ENCODE measurements at places on chromosomes 1 and 21.

DNA sequence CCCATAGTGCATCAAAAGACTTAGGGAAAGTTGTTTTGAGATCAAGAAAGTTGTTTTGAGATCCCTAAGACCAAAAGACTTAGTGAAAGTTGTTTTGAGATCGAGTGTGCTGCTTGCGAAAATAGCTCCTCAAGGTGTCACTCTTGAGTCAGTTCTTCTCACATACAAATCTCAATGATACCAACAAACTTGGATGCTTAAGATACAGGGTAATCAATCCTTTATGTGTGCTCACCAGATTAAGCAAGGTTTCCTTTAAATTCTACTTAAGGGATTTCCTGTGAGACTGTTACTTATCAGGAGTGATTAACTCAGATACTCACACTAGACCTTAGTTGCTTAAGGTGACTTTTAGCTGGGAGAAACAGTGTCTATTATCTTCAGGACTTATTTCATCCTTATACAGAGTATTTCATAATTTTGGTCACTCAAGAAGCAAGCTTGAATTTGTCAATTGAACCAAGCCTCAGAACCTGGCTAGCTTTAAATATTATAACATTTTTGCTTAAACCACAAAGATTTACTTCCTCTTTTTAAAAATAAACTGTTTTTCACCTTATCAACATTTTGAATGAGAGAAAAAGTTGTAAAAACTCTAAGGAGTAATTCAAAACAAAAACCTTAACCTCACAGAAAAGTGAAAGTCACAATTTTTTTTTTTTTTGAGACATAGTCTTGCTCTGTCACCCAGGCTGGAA, 8.0 kb upstream of the RLF start:
- no peak for DNase-seq

GRCh38 chr21:45079351-45079750, 5.0 kb downstream of the ADARB1 start:
- DNase-seq, result no peak

GRCh38 chr1:13679651-13680050, 20.3 kb upstream of the PRDM2 start:
- no peak for DNase-seq

GRCh38 chr1:201771466-201771865, 57.5 kb upstream of the IPO9 start:
- DNase-seq, result no peak

GRCh38 chr1:36880155-36881067, 153.9 kb downstream of the GRIK3 start:
- DNase-seq, result no peak

DNA sequence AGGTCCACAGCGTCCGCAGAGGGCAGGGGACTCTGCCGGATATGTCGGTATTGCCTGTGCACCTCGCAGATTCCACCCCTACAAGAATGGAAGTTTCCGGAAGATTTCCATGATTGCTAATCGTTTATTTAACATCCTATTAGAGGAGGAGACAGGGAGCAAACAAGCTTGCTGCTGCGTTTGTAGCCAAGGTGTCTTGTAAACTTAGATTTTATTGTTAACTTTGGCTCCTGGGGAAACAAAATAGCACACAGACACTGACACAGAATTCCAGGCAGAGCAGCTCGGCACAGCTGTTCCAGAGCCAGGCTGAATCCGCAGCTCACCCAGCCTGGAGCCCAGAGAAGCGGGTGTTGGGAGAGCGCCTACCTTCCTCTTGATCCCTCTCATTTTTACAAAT, 75.7 kb downstream of the AJAP1 start:
- DNase-seq, result no peak

GRCh38 chr1:201792534-201793305, 36.2 kb upstream of the IPO9 start:
- DNase-seq, result no peak

- DNase-seq, result no peak
Measured at GRCh38 chr1:62588000-62588399, 9.3 kb upstream of the ANGPTL3 start.

GRCh38 chr1:183034682-183035081, 11.5 kb downstream of the LAMC1 start:
- DNase-seq, result no peak

DNA sequence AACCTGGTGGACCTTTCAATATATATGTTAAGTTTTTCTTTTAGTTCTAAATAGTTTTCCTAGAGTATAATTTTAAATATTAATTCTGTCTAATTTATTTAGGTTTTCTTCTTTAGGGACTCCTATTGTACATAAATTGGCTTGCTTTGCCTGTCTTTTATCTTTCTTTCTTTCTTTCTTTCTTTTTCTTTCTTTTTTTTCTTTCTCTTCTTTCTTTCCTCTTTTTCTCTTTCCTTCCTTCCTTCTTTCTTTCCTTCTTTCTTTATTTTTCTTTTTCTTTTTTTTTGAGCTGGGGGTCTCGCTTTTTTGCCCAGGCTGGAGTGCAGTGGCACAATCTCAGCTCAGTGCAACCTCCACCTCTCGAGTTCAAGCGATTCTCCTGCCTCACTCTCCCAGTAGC, 35.2 kb downstream of the ZSCAN20 start:
- no peak for DNase-seq

GRCh38 chr1:13892198-13892597, 192.2 kb downstream of the PRDM2 start:
- DNase-seq, result no peak

DNA sequence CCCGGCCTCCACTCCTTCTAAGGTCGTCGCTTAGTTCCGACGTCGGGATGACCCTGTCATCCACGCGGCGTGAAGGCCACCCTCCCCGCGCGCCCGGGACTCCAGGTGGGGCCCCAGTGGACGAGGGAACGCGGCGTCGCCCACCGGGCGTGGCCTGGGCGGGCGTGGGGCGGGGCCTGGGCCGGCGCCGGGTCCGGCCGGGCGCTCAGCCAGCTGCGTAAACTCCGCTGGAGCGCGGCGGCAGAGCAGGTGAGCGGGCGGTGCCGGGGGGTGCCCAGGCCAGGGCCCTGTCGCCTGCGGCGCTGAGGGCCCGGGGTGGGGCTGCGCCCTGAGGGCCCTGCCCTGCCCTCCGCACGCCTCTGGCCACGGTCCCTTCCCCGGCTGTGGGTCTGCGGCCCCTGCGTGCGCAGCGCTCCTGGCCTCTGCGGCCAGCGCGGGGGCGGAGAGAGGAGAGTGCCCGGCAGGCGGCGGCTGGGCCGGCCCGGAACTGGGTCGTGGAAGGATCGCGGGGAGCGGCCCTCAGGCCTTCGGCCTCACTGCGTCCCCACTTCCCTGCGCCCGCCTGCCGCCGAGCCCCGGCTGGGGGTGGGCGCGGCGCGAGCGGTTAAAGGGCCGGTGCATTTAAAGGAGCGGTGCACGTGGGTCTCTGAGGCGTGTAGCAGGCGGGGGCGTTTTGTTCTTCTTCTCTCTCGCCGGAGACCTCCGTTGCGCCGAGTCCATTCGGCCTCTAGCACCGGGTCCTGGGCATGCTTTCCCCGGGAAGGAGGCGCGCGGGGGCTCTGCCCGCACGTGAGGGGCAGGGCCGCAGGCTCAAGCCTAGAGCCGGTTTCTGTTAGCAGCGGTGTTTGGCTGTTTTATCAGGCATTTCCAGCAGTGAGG, at the start of gene PSEN2:
Gene PSEN2 (plus strand): TSS at position 216 of the 879 bp plus-strand sequence. CDS start 11,292 bp downstream, outside the sequence.
- DNase-seq, result peak; percentile 51

GRCh38 chr1:240967070-240967724, 355.2 kb upstream of the GREM2 start:
- DNase-seq, result no peak

GRCh38 chr1:43711524-43712386, 4.4 kb downstream of the ST3GAL3 start:
- no peak for DNase-seq

- no peak for DNase-seq
Measured at GRCh38 chr1:214422137-214422671, 129.2 kb downstream of the PTPN14 start.

- DNase-seq, result no peak
Measured at GRCh38 chr1:68347415-68347814, 102.3 kb downstream of the RPE65 start.

GRCh38 chr1:56575865-56576264, 3.5 kb downstream of the PLPP3 start:
- no peak for DNase-seq

- no peak for DNase-seq
Measured at GRCh38 chr21:16568661-16569060, 838.9 kb downstream of the USP25 start.

DNA sequence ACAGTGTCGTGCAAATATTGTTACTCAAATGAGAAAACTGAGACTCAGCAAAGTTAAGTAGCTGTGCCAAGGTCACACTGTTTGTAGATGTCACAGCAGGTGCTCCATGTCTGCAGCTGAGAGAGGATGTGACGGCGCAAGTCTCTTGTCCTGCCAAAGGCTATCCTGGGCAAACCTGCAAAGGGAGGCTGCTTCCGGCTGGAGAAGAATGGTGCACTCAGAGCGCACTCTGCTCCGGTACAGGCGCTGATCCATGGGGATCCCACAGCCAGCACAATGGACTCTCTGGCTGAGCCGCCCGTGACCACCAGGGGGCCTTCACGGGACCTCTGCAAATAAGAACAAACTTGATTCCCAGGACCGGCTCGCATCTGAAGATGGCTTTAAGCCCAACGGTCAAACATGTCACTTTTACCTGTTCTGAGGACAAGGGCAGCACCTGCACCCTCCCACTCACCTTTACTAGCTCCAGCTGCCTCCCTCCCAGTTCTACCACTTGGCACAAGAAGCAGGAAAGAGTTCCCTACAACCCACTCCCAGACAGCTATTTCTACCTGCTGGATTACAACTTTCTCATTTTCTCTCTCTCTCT, 21.9 kb downstream of the RD3 start:
- no peak for DNase-seq

DNA sequence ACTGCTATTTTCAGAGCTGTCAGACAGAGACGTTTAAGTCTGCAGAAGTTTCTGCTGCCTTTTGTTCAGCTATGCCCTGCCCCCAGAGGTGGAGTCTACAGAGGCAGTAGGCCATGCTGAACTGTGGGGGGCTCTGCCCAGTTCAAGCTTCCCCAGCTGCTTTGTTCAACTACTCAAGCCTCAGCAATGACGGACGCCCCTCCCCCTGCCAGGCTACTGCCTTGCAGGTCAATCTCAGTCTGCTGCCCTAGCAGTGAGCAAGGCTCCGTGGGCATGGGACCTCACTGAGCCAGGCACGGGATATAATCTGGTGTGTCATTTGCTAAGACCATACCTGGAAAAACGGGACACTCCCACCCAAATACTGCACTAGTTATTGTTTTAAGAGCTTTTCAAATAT, 219.7 kb downstream of the BRINP3 start:
- no peak for DNase-seq

- no peak for DNase-seq
Measured at GRCh38 chr1:92929461-92929860, 31.8 kb downstream of the DIPK1A start.

GRCh38 chr1:10510520-10511493, 36.1 kb downstream of the PEX14 start:
- no peak for DNase-seq

- DNase-seq, result no peak
Measured at GRCh38 chr1:210233495-210234328, 1.1 kb downstream of the SERTAD4 start.

DNA sequence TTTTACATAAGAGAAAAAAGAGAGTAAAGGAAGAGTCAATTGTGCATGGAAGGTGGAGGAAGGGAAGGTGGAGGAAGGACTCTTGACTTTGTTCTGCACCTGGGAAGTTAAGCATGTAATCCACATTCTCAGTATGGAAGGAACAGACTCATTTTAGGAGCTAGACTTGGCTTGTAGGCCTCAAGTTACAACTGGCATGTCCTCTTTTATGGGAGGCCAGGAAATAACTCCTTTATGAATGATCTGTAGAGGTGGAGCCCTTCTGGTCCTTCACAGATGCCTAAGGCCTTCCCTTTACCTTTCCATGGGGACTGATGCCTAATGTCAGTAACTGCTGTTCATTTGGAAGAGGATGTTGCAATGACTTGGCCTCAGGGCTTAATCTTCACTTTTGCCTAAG, 29.4 kb upstream of the CCSAP start:
- no peak for DNase-seq

- DNase-seq, result no peak
Measured at GRCh38 chr1:88697503-88697902, 13.4 kb downstream of the PKN2 start.

DNA sequence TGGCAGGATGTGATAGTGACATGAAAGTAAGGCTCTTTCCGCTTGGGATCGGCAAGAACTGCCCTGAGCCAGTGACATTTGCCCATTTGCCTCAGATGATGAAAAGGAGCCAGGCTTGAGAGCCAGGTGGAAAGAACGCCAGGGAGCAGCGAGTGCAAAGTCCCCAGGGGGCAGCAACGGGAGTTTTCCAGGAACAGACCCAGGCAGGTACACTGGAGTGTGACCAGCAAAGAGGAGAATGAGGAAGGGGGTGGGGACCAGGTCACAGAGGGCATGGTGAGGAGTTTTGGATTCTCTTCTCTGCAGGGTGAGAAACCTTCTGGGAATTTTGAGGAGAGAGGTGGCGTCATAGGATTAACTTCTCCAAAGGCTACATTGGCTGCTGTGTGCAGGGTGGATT, 10.8 kb upstream of the ETS2 start:
- DNase-seq, result no peak

- no peak for DNase-seq
Measured at GRCh38 chr1:156673387-156674121, 3.7 kb downstream of the NES start.

GRCh38 chr1:244735404-244735803, 82.5 kb downstream of the DESI2 start:
- no peak for DNase-seq

DNA sequence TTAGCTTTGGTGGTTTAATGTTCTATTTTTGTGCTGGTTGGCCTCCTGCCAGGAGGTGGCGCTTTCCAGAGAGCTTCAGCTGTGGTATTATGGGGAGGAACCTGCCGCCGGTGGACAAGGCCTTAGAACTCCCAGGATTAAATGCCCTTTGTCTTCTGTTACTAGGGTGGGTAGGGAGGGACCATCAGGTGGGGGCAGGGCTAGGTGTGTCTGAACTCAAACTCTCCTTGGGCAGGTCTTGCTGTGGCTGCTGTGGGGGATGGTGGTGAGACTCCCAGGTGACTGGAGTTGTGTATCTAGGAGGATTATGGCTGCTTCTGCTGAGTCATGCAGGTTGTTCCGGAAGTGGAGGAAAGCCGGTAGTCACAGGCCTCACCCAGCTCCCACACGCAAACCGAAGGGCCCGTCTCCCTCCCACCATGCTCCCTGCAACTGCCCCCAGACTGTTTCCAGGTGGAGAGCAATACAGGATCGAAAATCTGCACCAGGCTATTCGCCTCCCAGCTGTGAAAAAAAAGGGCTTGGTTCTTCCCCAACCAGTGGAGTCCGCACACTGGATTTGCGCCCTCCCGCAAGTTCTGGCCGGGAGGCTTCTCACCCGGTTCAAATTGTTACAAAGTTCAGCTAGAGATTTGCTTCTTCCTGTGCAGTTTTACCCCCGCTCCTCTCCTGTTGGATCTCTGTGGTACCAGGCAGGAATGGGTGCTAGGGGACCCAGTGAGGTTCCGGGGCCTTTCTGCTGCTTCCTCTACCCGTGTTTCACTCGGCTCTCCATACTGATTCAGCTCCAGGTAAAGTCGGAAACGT, 220.5 kb downstream of the CENPF start:
- no peak for DNase-seq

Data from cortex of kidney (tissue), 1 donor.